ENCODE measurements at places on chromosomes 7 and 10.

DNA sequence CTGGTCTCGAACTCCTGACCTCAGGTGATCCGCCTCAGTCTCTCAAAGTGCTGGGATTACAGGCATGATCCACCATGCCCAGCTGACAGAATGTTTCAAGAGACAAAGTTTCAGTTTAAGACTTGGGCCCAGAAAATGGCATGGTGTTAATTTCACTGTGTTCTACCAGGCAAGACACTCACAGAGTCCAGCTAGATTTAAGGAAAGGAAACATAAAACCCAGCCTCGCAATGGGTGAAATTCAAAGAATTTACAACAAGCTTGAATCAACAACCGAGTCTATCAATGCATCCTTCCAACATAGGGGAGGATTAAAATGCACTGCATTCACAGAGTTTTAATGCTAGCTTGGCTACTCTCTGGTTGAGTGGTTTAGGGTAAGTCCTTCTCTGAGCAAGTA lies 764.0 kb downstream of the XPNPEP1 start:
- no peak for DNase-seq

- no peak for DNase-seq
Measured at GRCh38 chr10:33398796-33399195, 64.3 kb upstream of the NRP1 start.

DNA sequence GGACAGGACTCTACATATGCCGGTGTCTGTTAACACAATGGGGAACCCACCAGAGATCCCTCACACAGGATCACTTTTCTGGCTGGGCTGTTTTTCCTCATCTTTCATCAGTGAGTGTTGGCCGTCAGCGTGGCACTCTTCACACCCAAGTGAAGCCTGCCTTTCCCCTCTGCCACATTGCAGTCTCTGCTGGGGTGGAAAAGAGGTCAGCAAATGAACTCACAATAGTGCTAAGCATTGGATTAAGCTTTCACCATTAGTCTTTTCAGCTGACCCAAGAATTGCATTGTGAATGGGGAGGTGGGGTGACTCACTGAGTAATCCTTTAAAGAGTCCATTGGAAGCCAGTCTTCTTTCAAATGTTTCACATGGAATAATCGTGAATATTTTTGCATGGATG lies 143.0 kb downstream of the KIAA1217 start:
- DNase-seq: no peak

GRCh38 chr7:134714470-134715205 lies 64.8 kb upstream of the CALD1 start:
- DNase-seq: no peak

- DNase-seq: no peak
Measured at GRCh38 chr10:97919012-97919411, 69.4 kb downstream of the GOLGA7B start.

- DNase-seq: no peak
Measured at GRCh38 chr10:50604049-50604640, 19.6 kb downstream of the SGMS1 start.

DNA sequence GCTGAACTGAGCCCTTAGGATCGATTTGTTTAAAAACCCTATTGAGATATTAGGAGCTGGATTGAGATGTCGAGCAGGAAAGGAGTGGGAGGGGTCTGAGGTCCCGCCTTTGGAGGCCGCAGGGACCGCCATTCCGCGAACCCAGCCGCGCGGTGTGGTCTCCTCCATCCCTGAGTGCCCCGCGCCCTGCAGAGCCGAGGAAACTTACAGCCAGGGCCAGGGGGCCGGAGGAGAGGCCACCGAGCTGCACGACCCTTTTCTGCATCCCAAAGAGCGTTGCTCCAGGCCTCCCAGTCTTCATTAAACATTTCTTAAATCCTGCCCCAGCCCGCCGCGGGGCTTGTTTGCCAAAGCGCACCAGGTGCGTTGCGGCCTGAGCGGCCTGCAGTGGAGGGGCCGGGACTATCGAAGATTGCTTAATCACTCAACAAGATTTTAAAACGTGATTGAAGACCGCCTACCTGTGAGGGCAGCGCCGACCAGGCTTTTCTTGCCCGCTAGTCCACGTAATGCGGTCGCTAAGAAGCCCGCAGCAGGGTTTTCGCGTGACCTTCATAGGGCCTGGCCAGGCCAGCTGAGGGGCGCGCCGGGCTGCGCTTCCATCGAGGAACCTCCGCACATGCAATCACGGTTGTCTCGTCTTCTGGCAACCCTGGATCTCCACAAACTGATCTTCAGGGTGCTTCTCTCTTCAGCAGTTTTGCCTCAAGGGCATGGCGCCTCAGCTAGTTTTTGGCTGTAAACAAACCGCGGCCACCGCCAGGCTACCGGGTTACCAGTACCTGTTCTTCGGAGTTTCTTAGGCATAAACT lies 2.0 kb upstream of the CTBP2 start:
- no peak for DNase-seq

- DNase-seq: peak; percentile 69
Measured at GRCh38 chr10:22682237-22683139, 31.9 kb downstream of the PIP4K2A start.

- DNase-seq: no peak
Measured at GRCh38 chr10:125025341-125025740, 83.4 kb downstream of the ZRANB1 start.

GRCh38 chr10:98417973-98418664 lies 3.1 kb upstream of the PYROXD2 start:
- DNase-seq: no peak

DNA sequence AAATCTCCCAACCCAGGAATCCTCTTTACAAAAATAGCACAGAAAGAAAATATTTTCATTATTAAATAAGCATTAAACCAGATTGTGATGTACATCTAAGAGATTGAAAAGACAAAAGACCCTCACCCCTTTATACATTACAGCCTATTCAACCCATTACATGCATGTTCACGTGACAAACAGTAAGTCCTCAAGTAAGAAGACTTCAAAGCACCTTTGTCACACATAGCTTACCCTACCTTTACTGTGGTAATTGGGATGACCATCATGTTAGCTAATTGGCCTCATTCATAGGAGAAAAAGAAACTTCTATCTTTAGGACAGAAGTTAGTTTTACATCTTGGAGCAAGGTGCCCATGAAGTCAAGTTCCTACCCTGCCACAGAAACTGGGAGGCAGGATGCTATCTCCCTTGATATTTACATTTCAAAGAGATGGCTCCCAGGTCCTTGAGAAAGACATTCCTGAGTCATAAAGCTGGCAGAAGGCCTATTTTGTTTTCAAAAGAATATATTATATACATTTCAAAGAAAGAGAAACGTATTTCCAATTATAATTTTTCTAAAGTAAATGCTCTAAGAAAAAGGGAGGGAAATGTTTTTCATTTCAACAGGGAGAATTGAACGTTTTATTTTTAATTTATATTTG lies 48.1 kb downstream of the GNAI1 start:
- no peak for DNase-seq

DNA sequence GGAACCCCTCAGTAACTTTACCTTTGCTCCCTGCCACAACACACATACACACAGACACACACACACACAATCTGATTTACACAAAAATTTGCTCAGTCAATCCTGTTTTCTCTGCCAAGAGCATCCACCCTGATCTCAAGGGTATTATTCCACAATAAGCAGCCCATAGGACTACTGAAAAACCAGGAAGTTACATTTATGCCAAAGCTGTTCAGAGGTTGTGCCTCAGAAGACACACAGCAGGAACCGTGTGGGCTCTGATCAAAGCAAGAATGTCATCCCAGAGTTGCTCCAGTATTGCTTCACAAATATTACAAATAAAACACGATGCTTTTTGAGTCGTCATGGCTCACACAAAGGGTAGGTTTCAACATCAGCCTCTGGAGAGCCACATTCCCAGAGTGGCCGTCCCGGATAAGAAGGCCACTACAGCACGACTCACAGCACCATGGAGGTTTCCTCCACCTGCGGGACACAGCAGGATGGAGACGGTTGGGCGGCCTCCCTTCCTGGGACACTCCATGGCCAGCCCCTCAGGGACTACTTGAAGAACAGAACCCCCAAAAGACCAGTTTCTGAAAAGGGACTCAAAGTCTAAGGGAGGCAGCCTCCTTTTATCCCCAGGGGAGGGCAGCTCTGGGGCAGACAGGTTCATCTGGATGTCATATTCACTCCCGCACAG lies 1.6 kb downstream of the AIFM2 start:
- peak; percentile 90 for DNase-seq

DNA sequence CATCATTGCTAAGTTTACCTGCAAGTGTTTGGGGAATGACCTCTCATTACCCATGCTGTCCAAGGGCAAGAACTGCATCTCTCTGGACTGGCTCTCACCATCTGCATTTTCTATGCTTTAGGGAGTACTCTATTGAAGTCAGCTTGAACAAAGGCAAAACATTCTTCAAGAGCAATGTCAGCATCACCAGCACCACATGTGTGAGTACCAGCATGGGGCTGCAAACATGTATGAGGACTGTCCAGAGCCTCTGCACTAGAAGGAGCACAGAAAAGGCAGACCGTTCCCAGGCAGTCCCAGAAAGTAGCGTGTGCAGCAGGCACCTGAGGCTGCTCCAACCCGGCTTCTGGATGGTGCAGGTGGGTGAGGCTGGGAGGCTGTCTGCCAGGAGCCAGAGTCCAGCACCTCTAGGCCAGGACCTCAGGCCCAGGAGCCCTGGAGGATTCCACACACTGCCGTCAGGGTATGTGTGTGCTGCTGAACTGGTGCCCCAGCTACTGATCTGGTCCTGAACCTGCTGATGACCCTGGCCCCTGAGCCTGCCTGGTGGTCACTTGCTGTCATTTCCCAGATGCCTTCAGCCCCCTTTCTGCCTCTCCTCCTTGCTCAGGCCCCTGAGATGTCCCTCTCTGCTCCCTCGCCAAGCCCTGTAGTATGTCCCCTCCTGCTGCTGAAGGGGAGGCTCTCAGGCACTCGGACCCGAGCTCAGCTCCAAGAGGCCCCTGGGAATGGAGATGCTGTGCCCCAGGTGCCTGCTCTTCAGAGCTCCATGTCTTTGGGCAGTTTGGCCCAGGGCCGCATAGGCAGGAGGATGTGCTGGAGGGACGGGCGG lies 20.7 kb downstream of the ANTXRL start:
- DNase-seq: no peak

- peak; percentile 77 for DNase-seq
Measured at GRCh38 chr10:79184145-79184625, 115.4 kb downstream of the ZMIZ1 start.

DNA sequence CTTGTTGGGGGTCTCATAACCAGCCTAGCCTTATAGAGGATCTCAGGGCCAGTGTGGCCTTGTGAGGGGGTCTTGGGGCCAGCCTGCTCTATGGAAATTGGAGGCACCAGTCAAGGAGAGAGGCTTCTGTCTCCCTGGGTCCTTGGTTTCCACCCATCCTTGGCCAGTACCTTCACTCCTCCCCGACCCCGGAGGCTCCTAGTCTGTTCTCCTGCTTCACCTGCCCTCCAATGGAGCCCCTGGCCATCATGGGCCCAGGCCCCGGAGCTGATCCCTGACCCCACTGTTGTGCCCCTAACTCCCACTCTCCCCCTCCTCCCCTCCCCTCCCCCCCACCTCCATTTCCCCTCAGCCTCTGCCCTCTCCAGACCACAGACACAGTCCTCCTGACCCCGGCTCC lies 29.7 kb downstream of the RASGEF1A start:
- DNase-seq: no peak

DNA sequence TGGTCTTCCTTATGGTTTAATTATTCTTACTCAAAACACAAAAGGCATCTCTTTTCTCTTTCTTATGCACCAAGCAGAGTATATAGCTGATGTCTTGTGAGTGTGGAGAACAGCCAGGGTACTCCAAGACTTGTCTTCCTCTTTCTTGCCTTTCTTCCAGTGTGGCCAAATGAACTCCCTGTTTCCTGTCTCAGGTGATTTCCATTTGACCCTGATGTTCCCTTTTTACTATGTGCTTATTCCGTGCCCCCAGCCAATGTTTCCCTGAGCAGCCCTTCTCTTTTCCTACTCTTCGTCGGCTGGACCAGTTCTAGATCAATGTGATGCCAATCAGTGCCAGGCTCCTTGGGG lies 12.6 kb downstream of the OR9A4 start:
- DNase-seq: no peak

- DNase-seq: no peak
Measured at GRCh38 chr7:148026713-148027112, 563.9 kb upstream of the C7orf33 start.

DNA sequence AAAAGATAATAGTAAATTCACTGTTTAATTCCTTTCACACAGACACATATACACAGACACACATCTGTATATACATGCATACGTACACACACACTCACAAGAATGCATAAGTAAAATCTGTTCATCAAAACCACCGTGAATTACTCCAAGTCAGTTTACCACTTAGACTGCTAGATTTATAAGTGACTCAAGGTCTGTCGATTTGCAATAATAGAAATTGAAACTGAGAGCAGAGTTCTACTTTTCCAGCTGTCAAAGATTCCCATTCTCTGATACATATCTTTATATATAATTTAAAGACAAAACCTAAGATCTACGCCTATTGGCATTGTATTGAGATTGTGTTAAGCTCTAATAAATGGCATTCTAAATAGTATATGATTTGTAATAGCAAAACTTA lies 9.9 kb upstream of the HGF start:
- DNase-seq: no peak

DNA sequence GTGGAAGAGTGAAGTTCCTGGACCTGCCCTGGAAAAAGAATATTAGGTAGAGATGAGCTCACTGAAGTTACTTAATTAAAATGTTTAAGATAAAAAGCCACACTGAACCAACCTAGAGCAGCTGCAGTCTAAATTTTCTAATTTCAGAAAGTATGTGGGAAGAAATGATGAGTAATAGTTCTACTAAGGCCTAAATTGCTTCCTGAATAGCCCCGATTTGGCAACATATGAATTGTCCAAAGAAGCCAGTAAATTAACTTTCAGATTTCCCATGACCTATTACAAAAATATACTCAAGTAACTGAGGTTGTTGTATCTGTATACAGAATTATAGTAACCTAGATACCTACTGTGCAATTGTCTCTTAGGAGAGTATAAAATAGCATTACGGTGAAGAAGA lies 312.6 kb downstream of the IPMK start:
- DNase-seq: no peak

DNA sequence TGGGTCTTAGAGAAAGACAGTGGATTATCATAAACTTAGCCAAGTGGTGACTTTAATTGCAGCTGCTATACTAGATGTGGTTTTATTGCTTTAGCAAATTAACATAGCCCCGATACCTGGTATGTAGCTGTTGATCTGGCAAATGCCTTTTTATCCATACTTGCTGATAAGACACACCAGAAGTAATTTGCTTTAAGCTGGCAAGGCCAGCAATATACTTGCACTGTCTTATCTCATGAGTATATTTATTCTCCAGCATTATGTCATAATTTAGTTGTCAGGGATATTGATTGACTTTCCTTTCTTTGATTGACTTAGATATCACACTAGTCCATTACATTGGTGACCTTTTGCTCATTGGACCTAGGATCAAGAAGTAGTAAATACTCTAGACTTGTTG lies 12.8 kb downstream of the TMEM229A start:
- DNase-seq: no peak

DNA sequence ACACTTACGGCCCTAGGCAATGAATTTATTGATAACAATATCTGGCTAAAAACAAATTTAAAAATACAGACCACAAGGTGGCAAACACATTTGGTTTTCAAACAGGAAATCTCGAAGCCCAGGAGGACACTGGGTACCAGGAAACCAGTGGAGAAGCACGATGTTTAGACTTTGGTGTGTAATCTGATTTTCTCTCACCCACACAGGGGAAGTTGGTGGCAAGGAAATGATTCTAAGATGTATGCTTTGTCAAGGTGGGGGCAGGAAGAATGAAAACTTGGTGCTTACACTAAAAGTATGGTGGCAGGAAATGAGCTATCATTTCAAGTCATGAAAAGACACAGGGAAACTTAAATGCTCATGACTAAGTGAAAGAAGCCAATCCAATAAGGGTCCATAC lies 113.2 kb upstream of the ANKRD1 start:
- DNase-seq: no peak
